ENCODE measurements at places on chromosomes 12 and 14. TPM values are rescaled to one million over a fixed set of nuclear protein-coding genes. Genes with fewer than 3 reads are reported as not detected.

DNA sequence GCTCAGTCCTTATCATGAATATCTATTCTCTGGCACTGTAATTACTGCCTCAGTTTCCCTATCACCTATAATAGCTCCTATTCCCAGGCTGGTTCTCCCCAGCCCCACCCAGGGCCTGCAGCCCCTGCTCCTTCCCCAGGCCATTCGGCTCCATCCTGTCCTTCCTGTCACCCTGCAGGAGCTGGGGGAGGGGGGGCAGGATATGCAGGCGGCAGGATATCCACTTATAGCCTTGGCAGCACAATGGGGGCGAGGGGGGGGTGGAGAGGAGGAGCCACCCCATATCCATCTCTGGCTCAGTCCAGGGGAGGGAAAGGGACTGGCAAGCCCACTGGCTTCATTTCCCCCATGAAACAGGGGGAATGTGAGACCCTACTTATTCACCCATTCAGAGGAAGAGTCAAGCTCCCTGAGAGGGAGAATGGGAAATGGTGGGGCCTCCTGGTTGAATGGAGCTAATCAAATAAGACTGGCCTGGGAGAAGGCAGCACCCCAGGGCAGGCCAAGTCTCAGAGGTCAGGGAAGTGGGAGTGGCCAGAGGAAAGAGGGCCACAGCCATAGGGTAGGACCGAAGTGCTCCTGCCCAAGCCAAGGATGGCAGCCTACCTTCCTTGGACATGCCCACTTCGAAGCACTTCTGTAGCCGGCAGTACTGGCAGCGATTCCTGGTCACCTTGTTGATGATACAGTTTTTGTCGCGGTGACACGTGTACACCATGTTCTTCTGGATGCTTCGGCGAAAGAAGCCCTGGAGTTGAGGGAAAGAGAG is 7.8 kb upstream of the ITGB7 start:
- no peak for DNase-seq

DNA sequence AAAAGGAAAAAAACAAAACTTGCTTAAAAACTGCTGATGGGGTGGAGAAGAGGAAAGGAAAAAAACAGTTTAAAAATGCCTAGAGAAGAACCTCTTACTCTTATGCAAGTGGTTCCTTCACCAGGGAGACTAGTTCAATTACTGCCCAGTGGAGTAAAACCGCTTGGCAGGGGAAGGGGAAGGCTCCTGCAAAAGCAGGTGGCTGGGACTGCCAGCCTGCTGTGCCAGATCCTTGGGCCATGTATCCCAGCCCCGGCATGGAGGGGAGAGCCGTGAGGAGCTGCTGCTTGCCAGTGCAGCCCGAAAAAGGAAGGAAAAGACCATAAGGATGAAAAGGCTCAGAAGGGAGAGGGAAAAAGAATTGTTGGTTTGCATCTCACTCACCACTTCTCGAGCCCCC is 123.0 kb downstream of the FSCB start:
- no peak for DNase-seq

GRCh38 chr12:25269701-25270100 is 19.0 kb upstream of the KRAS start:
- DNase-seq = no peak

GRCh38 chr12:78128211-78128610 is 297.5 kb downstream of the NAV3 start:
- DNase-seq = no peak

GRCh38 chr14:40402957-40403356 is 970.7 kb upstream of the FBXO33 start:
- no peak for DNase-seq

DNA sequence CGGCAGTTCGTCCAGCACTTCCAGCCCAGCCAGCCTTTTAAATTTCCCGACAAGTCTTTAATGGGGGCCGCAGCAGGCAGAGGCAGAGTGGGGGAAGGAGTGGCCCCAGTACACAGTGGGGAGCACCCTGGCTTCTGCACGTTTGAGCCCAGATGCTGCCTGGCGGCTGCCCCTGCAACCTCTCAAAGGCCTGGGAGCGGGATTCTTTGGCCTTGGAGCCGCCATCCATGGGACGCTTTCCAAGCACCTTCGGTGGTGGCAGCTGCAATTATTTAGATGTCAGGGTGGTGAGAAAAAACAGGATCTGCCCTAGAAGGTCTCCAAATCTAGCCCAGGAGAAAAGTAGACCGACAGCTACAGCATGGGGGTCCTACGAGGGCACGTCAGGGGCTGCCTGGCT is 46.0 kb downstream of the FAM222A start:
- DNase-seq = no peak

- no peak for DNase-seq
These were observed 8.8 kb upstream of the KCNK13 start for GRCh38 chr14:90053044-90053443.

DNA sequence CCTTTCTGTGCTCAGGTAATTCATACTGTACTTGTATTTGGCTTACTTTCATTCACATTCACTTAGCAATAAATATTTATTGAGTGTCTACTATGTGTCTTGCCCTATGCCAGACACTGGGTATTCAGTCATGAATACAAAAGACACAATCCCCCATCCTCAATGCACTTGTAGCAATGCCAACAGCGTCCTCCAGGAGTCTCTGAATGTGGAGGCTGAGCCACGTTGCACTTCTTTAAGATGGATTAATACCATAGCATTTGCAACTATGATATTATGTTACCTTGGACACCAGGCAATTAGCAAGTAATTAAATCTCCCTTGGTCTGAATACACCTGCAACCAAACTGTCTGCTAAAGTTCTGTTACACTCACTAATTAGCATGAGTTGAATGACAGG is 58.8 kb downstream of the OTX2 start:
- peak; percentile 4 for DNase-seq

DNA sequence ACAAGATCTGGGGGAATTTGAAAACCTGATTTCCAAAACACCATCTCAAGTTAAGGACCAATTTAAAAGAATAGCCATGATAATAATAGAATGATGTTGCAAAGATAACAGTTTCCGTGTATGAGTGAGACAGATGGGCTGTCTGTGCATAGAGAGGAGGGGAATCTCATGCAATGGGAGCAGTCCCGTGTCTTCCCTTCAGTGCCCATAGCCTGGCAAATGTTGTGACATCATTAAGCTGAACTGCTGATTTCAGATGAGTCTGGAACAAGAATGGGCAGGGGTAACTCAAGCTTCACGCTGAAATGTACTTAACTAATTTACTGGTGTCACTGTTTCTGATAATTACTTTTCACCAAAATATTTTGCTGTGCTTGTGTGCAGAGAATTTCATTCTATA is 454.0 kb downstream of the FOXG1 start:
- DNase-seq = no peak

- peak; percentile 37 for DNase-seq
These were observed 14.1 kb downstream of the FBXW8 start for GRCh38 chr12:116924558-116925453.

GRCh38 chr12:53985994-53986685 is 1.2 kb downstream of the HOXC10 start:
- DNase-seq = no peak

- no peak for DNase-seq
These were observed 37.3 kb downstream of the LTBP2 start for GRCh38 chr14:74574706-74575105.

- DNase-seq = peak; percentile 93
These were observed 2.8 kb upstream of the RNASE4 start for GRCh38 chr14:20681348-20682126.

- no peak for DNase-seq
These were observed 243.0 kb upstream of the PDE3A start for GRCh38 chr12:20125276-20125798.

DNA sequence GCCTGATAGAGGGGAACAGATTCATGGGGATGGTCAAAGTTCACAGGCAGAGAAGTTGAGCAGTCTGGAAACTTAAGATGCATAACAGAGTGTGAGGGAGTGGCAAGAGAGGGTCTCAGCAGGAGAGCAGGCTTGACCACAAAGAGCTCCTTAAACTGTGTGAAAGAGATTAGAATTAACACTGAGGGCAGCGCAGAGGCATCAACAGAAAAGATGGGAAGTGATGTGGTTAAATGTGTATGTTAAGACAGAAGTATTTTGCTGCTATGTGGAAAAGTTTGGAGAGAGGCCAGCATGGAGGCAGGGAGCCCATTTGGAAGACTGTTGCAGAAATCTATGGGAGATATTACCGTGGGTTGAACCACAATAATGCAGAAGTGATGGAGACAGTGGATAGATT is 122.7 kb upstream of the LMNTD1 start:
- no peak for DNase-seq

DNA sequence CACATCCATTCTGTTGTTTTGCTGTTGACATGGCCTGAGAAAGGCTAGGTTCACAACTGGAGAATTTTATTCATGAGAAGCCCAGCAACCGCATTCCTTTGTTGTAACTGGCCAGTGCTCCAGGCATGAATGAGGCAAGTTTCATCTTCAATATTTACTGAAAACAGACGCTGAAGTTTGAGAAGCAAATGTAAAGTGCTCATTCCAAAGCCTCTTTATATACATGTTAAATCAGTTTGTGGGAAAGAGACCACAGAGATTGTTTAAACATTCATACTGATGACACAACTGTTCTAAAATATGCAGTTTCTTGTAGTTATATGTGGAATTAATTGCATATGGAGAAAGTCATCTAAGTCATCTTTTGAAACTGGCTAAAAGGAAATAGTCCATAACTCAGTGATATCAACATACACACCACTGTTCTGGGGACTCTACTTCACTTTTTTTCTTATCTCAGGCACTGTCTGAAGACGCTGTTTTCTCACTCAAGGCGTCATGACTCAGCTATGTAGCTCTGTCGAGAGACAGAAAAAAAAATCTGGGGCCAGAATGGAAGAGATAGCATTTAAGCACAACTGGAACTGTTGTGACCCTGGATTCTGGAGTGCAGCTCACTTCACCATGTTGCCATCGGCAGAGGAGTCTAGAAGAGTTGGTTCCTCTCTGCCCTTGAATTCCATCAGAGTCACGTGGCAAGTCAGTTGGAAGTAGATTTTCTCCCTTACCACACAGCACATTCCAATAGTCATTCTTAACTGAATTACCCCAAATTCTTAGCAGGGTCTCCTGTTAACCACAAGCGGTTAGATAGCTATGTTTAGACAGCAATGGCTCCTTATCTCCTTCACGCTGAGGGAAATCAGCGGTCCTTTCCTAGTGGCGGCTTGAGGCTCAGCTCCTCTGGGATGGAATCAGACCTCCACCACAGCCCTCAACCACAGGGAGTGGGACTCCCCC is 258.4 kb upstream of the HMGA2 start:
- no peak for DNase-seq

GRCh38 chr14:74014299-74014698 is 4.8 kb downstream of the ENTPD5 start:
- no peak for DNase-seq

GRCh38 chr12:49491823-49492222 is 47.0 kb upstream of the KCNH3 start:
- DNase-seq = no peak

DNA sequence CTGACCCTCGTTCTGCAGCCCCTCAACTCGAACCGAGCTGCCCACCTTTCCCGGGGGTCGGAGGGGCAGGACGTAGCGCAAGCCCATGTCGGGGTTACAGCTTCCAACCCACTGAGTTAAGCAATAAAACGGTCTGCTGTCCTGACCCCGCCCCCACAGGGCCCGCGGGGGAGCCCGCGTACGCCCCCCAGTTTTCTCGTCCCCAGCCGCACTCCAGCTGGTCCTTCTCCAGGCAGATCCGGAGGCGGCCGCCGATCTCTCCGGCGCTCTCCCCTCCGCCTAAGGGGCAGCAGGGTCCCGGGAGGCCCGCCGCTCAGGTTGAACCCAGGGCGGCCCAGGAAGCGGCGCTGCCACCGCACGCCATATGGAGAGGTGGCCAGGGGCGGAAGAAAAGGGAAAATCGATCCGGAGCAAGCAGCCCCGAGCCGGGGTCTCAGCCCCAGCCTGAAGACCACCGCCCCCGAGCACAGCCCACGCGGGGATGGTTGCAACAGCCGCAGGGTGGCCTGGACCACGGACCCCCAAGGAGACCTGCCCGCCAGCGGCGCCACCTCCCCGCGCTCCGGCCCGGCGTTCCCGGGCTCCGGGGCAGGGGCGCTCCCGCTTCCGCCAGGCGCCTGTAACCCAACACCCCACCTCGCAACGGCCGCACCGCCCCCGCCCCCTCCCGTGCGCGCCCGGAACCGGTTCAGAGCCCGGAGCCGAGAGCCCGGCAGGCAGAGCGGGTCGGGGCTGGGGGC is 760 bp downstream of the ACTN1 start:
- DNase-seq = no peak

- peak; percentile 57 for DNase-seq
These were observed 7.4 kb upstream of the TMEM132C start for GRCh38 chr12:128259556-128260070.

GRCh38 chr14:89767861-89768268 is 186.7 kb downstream of the EFCAB11 start:
- DNase-seq = peak; percentile 68

GRCh38 chr12:96425951-96426350 is 25.7 kb upstream of the CDK17 start:
- DNase-seq = no peak

DNA sequence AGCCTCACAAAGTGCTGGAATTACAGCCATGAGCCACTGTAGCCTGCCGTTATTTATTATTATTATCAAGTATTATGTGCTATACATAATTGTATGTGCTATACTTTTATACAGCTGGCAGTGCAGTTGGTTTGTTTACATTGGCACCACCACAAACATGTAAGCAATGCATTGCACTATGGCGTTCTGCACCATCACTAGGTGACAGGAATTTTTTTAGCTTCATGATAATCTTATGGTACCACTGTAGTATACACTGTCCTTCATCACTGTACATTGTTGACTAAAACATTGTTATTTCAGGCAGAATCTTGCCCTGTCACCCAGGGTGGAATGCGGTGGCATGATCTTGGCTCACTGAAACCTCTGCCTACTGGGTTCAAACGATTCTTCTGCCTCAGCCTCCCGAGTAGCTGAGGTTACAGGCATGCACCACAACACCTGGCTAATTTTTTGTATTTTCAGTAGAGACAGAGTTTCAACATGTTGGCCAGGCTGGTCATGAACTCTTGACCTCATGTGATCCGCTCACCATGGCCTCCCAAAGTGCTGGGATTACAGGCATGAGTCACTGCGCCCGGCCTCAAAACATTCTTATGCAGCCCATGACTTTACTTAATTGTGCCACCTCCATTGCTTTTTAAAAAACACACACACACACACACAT is 17.1 kb downstream of the MRPL42 start:
- DNase-seq = no peak

The CLEC2A gene
- not detected for total RNA-seq

The DDN gene
- total RNA-seq = 0.03 TPM

The PLD4 gene
- not detected for total RNA-seq

The AEBP2 gene
- 18.9 TPM for total RNA-seq

The NUDT14 gene
- total RNA-seq = 35.2 TPM

The TAS2R10 gene
- total RNA-seq = 0.13 TPM

The PSMB5 gene
- total RNA-seq = 162 TPM

The NPFF gene
- not detected for total RNA-seq

The C12orf50 gene
- total RNA-seq = 0.58 TPM

The RERGL gene
- total RNA-seq = not detected

The GLT1D1 gene
- total RNA-seq = not detected

The NABP2 gene
- 47.5 TPM for total RNA-seq

The TPPP2 gene
- not detected for total RNA-seq

The POTEM gene
- 0.16 TPM for total RNA-seq

The RD3L gene
- not detected for total RNA-seq

The KRT3 gene
- not detected for total RNA-seq

All from SK-MEL-5 (cell line).